ENCODE measurements at places on chromosomes 1 and 21. TPM values are rescaled to one million over a fixed set of nuclear protein-coding genes. Genes with fewer than 3 reads are reported as not detected.

FCMR gene
- total RNA-seq = 1.8 TPM

ADPRS gene
- total RNA-seq = 47.1 TPM

GRCh38 chr1:108327534-108328466 is 83.9 kb upstream of the NBPF4 start:
- H3K4me1 ChIP-seq = no peaks in the 10 kb centered on the region
- no peak for DNase-seq
- H3K27me3 ChIP-seq = no peaks in the 10 kb centered on the region
- H3K4me3 ChIP-seq = no peak overlapping the region
- no peaks in the 10 kb centered on the region for H3K36me3 ChIP-seq
- H3K27ac ChIP-seq = no peak overlapping the region

- no peaks in the 10 kb centered on the region for H3K4me1 ChIP-seq
- no peaks in the 10 kb centered on the region for H3K27me3 ChIP-seq
- H3K36me3 ChIP-seq = no peaks in the 10 kb centered on the region
- H3K4me3 ChIP-seq = no peak overlapping the region
- no peak overlapping the region for H3K27ac ChIP-seq
Observed at GRCh38 chr1:165069829-165070228, 286.7 kb downstream of the LMX1A start.

Measured in tibial nerve (tissue), 4 donors.